ENCODE measurements at places on chromosomes 2 and 18.

- DNase-seq = no peak
Measured at GRCh38 chr2:2779727-2780126, 448.7 kb upstream of the MYT1L start.

DNA sequence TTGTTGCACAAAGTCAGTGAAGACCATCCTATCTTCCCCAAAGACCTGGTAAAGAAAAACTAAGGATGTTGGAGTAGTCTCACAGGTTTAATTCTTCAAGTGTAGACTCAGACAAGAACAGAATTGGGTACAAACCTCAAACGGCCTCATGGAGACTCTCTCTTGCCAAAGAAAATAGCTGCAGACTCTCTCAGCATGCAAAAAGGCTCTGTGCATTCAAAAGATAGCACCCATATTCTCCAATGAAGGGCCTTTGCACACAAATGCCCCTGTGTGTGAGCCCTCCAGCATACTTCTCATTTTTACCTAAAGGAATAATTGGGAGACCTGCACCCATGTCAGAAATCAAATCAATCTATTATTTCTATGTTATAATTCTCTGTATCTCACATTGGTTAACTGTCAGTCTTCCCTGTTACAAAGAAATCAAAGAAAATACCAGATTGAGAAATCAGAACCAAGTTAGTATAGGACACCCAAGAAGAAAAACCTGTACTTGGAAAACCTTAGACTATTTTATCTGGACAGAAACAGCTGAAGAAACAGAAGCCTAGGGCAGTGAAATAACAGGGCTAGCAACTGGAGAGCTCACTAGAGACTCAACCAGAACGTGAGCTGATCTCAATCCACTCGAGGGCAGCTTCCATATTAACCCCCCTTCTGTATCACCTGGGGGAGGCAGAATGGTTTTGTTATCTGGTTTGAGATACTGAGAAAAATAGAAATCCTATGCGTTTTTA is 134.7 kb upstream of the DNAJC10 start:
- no peak for DNase-seq

DNA sequence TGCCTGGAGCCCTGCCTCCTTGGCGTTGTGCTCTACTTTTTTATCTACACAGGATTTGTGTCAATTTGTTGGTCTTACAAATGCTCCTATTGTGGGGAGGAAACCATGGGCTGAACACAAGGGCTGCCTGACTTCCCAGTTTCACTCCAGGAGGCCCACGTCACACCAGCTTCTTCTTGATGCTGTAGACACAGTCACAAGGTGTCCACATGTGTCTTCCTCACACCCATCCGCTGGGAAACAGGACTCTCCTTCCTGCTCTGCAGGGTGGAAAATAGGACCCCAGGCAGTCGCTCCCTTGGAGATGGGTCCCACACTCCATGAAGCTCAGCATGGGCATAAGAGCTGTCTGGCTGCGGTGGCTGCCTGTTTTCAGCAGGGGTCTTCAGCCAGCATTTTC is 468.2 kb downstream of the EPHA4 start:
- no peak for DNase-seq

DNA sequence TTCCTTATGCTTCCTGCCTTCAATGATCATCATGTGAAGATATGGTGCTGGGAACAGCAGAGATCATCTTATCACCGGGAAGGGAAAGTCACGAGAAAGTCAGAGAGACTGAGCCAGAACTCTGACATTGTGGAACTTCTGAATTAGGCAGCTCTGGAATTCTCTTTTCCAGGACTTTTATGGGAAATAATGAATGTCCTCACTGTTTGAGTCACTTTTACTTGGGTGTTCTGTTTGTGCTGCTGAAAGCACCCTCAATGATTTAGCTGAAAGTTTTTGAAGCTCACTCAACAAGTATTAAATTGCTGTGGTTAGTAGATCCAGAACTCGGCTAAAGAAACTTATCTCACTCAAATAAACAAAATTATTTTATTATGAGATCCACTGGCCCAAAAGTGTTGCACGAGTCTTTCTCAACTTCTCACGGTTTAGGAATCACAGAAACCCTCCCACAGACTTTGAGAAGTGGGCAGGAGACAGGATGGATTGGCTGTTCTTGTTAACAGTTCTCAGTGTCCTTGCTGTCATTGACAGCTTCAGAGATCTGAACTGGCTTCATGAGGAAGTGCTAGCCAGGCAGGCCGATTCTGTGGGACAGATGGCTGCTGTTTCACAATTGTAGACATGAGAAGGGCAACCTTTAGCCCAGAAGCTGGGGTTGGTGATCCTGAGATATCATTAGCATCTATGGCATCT is 26.4 kb upstream of the ATRAID start:
- DNase-seq = no peak

DNA sequence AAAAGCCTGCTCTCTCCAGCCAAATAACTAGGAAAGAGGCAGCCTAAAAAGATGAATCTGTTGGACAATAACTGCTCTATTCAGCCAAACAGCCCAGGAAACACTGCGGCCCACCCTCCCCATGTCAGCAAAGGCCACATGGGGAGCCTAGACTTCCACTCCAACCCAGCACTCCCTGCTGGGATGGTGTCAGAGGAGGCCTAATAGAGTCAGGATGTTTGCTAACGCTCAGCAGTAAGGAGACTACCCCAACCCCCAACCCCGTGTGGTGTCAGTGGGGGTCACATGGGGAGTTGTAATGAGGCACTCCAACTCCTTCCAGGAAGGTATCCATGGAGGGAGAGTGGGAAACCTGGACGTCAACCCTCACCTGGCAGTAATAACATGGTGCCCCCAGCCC is 41.6 kb downstream of the ZBTB7C start:
- no peak for DNase-seq

DNA sequence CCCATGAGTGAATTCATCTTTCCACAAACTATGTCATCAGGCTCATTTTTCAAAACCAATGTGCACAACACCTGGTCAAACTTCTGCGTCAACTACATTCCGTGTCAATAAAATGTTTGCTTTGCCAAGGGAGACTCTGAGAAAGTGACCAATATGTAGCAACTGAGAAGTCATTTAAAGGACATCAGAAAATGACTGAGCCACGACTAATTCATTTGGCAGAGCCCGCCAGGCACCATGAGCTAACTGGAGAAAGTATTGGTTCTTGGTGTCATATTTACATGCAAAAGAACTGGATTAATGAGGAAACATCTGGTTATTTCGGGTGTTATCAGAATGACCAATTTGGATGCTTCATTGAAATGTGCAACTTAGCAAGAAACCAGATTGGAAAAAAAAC is 7.2 kb downstream of the RND3 start:
- no peak for DNase-seq

DNA sequence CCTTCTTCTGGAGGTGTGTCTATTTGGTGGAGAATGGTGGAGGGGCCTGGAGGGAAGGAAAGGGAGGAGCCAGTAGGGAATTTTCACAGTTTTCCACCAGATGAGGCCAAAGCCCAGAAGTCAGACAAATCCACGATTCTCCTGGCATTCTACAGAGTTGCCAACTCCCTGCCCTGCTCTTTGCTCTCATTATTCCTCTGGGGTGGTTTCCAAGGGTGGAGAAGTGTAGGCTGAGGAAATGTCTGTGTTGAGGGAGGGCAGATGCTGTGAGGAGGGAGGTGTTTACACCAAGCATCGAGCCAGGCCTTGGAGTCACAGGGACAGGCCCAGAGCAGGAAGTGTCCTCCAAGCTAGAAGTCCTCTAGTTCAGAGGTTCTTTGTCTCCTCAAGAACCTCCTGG is 124.1 kb upstream of the LGALSL start:
- no peak for DNase-seq

- no peak for DNase-seq
Measured at GRCh38 chr2:192438239-192438638, 243.5 kb upstream of the TMEFF2 start.

GRCh38 chr18:49899657-49900330 is 86.5 kb upstream of the ACAA2 start:
- no peak for DNase-seq

DNA sequence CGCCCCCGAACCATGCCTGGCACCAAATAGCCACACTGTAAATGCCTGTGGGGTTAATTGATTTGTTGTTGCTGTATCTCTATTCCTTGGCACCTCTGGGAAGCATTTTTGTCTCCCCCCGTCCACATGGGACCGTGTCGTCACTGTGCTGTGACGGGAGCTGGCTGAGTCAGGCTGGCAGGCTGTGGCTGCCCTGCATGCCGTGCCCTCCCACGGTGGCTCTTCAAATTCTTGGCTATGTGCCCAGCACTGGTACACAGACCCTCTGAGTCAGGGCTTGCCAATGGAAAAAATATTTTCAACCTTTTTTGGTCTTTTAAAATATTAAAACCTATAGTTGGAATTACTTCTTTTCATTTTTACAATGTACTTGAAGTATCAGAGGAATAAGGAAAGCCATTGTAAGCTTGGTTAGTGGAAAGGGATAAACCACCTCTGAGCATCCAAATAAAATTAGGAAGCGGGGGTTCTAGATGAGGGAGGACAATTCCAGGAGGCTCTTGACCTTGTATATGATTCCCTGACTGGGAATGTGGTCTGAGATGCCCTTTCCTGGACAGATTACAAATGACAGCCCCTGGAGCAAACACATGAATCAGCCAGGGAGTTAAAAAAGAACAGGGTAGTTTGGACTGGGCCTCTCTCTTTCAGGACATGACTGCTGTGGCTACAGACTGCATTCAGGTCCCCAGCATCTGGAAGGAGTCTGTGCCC is 59.4 kb downstream of the DGKD start:
- DNase-seq = peak; percentile 63

DNA sequence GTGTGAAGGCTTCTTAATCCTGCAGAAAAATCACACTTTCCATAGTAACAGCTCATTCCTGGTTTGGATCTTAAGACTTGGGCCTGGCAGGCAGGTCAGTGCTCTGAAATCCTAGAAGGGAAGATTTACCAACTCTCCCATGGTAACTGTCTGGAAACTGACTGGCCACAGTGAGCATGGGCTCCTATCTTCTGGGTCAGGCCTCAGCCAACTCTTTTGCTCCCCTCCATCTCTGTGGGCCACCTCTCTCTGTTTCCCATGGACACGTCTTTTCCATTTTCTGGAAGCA is 86.7 kb downstream of the ACAA2 start:
- no peak for DNase-seq

GRCh38 chr2:83063511-83063910 is 1395.6 kb downstream of the SUCLG1 start:
- DNase-seq = no peak

DNA sequence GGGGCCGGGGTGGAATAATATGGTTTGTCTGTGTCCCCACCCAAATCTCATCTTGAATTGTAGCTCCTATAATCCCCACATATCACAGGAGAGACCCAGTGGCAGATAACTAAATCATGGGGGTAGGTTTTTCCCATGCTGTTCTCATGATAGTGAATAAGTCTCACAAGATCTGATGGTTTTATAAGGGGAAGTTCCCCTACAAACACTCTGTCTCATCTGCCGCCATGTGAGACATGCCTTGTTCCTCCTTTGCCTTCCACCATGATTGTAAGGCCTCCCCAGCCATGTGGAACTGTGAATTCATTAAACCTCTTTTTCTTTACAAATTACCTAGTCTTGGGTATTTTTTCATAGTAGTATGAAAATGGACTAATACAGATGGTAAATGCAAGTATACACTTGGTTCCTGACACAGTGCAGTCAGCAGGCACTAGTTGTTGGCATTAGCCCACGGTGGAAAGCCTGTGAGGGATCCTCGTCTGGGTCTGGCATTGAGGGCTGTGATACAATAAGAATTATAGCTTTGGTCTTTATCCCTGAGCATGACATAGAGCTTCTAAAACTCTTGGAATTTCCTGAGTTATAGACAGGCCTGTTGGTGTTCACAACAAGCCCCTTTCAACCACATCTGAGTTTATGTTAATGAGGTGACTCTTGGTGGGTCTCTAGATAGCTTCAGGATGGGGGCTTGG is 135.8 kb downstream of the CABLES1 start:
- no peak for DNase-seq

GRCh38 chr2:150639383-150639782 is 151.9 kb upstream of the RND3 start:
- DNase-seq = no peak

DNA sequence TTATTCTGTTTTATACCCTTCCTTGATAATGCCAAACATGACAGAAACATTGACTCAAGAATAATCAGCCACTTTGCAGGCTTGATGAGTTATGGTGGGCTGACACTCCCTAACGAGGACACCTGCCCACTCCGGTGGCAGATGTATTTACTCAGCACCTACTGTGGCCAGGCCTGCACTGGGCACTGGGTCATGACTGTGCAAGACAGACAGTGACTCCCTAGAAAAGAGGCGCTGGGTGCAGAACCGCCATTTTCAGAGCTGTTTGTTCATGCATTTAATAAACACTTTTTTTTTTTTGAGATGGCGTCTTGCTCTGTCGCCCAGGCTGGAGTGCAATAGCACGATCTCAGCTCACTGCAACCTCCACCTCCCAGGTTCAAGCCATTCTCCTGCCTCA is 32.5 kb downstream of the SNED1 start:
- no peak for DNase-seq

Measured in CD4-positive, alpha-beta T cell (primary cell).